Hematopoietic multipotent progenitor cell treated with erythropoietin and hydrocortisone succinate and interleukin-3 and kit ligand, for 4 days (in vitro differentiated cells): ENCODE measurements at places on chromosomes 4 and X.
A peak's percentile ranks its signal among the peaks of the same experiment; 100 is the strongest.

DNA sequence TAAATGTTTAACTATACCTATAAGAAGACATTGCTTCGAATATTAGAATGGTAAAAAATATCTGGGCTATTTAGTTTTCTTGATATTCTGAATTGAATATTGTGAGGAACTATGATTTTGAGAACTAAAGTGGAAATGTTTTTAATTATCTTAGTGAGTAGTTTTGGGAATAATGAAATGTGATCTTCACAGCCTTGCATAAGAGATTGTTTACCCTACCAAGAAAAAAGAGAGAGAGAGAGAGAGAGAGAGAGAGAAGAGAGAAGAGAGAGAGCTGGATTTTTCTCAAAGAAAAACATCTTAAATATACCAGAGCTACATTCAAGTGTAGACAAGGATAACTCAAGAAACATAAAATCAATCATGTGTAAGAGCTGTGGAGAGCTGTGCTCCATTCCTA lies 148.7 kb upstream of the MAD2L1 start:
- DNase-seq: no peak

GRCh38 chr4:168586926-168587325 lies 90.1 kb downstream of the PALLD start:
- DNase-seq: no peak

DNA sequence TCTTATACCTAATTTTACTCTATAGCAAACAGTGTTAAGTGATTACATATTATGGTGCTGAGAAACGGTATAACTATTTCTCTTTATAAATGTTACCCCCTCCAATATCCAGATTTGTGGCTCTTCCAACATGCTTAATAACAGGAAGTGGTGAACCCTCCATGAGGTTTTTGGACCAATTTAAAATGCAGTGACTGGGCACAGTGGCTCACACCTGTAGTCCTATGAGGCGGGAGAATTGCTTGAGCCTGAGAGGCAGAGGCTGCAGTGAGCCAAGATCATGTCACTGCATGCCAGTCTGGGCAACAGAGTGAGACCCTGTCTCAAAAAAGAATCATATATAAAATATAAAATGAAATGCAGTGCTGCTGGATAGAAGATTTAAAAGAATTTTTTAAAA lies 137.3 kb downstream of the MGST2 start:
- DNase-seq: no peak

DNA sequence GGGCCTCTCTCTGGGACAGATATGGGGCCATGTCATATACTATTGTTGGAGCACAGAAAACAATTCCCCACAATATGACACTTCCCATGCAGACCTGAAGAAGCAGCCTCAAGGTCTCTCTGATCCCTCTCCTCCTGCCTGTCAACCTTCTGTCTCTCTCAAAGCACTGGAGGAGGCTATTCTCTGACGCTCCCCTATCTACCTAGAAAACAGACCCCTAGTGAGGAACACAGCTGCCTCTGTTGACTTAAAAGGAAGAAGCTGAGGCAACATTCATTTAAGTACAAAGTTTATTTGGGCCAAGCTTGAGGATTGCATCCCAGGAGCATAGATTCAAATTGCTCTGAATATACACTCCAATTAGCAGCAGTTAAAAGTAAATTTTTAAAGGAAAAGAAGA lies 39.3 kb upstream of the NSG1 start:
- DNase-seq: no peak

DNA sequence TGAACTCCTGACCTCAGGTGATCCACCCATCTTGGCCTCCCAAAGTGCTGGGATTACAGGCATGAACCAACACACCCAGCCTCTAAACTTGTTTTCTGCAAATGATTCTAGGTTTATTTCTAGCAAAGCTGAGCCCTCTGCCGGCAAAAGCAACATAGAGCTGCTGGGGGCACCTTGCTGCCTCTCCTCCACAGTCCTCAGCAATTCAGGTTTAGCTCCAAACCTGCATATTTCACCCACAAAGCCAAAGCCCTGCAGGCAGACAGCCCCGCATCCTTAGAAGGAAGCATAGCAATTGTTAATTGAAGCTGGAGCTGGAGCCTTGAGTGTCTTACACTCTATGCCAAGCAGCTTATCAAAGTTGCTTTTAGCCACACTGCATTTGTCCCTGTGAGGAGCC lies 24.9 kb upstream of the OCIAD2 start:
- DNase-seq: no peak

DNA sequence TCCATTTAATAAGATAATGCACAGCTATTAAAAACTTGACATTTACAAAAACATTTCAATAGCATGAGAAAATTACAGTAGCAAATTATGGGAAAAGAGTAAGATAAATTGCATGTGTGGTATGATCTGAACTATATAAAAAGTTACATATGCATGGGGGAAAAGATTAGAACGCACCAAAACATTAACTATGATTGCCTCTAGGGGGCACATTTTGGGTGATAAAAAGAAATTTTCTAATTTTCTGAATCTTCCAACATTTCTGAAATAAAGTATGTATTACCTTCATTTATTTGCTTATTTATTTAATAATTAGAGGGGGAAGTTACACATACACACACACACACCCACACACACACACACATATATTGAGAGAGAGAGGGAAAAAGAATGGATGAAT lies 19.6 kb upstream of the KDM5C start:
- peak; percentile 32 for DNase-seq

DNA sequence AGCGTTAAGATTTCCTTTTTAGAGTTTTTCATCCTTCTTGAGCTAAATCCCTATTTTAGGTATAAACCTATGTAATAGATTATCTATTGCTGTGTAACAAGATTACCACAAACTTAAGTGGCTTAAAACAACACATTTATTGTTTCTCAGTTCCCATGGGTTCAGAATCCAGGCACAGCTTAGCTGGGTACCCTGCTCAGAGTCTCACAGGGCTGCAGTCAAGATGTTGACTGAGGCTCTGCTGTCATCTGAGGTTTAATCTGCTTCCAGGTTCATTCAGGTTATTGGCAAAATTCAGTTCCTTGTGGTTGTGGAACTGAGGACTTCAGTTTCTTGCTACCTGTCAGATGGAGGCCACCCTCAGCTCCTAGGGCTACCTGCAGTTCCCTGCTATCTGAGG lies 60.9 kb downstream of the GK start:
- no peak for DNase-seq

DNA sequence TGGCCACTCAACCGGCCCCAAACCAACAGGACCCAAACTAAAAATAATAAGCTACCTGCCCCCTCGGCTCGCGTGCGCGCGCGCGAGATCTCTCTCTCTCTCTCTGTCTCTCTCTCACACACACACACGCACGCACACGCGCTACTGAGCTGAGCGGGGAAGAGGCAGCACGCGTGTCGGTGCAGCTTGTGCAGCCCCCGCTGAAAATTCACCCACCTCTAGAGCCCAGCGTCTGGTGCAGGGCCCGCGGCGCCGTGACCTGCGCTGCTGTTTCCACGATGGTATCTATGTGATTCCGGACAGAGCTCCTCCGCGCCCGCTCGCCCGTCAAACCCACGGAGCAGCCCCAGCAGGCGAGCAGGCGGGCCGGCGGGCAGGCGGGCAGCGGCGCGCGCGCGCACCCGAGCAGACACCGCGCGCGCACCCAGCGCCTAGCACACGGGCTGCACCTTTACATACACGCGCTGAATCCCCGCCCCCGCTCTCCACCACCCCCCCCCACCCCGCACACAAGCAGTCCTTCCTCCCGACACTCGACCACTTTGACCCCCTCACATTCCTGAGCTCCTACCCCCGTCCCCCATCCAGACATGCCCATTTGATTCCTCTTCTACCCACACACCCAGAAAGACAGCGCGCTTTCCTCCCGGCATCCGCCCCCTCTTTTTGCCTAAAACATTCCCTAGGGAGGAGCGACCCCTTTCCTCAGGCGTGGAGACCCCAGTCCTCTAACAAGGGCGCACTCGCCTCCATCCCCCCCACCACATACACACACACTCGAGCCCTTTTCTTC lies 1.0 kb downstream of the SLITRK4 start:
- DNase-seq: peak; percentile 7

DNA sequence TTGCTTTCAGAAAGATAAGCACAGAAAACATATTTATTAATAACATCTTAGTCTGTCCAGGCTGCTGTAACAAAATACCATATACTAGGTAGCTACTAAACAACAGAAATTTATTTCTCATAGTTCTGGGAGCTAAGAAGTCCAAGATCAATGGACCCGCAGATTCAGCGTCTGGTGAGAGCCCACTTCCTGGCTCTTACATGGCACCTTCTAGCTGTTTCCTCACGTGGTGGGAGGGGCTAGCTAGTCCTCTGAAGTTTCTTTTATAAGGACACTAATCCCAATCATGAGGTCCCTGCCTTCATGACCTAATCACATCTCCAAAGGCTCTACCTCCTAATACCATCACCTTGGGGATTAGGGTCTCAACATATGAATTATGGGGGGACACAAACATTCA lies 57.2 kb upstream of the AFF2 start:
- DNase-seq: no peak

- DNase-seq: no peak
These were observed 105.9 kb downstream of the IL1RAPL1 start for GRCh38 chrX:28693101-28693500.

GRCh38 chrX:133579631-133580030 lies 164.3 kb upstream of the GPC4 start:
- DNase-seq: no peak

- no peak for DNase-seq
These were observed 248.5 kb upstream of the DIAPH2 start for GRCh38 chrX:96436105-96436504.

- peak; percentile 27 for DNase-seq
These were observed 175.2 kb downstream of the MGST2 start for GRCh38 chr4:139840773-139841172.

DNA sequence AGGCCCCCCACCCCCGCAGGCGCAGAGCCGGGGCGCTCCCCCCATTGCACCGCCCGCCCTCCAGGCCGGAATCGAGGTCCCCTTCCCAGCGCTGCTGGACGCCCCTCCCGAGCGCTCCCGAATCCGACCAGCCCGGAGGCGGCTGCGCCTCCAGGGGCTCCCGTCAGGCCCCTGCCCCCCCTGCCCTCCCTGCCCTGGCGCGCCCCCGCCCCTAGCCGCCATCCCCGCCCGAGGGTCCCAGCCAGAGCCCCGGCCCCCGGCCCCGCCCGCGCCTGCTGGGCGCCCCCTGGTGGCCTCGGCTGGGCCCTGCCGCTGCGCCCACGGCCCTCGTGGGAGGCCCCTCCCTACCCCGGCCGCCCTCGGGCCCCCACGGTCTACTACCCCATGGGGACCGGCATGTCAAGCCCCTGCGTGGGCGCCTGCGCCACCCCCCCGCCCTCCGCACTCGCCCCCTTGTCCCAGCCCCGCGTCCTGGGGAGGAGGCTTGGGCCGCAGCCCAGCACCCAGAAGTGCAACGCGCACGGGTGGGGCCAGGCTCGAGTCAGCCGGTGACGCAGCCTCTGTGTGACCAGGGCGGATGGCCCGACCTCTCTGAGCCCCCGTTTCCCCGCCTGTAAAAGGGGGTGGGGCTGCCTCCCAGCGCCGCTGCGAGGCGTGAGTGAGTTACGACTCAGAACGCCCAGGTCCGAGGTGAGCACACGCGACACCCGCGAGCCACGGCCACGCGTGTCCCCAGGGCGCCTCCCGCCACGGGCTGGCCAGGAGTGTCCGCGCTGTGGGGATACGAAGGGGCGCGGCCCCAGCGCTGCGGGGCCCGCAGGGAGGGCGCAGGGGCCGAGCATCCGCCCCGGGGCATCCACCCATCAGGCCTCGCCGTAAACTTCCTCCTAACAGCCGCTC lies 104.9 kb downstream of the FAM53A start:
- peak; percentile 92 for DNase-seq

DNA sequence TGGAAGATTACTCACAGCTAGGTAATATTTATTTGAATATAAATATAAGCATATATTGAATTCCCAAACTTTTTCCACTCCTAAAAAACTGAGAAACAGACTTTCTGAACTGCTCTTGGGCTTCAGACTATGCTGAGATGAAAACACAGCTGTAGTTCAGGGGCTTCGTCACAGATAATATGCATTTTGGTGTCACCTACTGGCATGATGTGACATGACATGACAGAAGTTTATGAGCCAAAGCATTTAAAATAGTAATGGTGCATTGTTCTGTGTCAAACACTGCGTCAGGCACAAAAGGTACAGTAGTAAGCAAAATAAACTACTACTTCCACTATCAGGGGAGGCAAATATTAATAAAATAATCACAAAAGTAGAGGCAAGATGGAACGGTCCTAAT lies 171.3 kb downstream of the BTC start:
- peak; percentile 90 for DNase-seq

GRCh38 chr4:177632481-177632880 lies 190.2 kb upstream of the AGA start:
- DNase-seq: no peak

DNA sequence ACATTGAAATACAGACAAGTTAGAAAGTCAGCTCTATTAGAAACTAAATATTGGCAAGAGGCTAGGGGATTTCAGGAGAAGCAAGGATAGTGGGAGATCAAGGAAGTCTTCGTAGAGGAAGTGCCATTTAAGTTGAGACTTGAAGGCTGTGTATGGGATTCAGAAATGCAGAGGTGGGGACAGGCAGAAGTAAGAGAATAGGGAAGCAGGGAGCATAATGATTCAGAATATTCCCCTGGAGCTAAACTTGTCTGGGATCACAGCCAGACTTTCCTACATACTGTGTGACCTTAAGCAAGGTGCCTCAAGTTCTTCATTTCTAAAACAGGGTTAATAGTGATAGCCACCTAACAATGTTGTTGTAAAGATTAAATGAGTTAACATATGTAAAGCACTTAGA lies 108.8 kb downstream of the DDIT4L start:
- DNase-seq: no peak
